ENCODE measurements at places on chromosomes 7 and 10. TPM values are rescaled to one million over a fixed set of nuclear protein-coding genes. Genes with fewer than 3 reads are reported as not detected.
A peak's percentile ranks its signal among the peaks of the same experiment; 100 is the strongest.

MAGI2 gene
- 51.3 TPM for total RNA-seq

GALNT11 gene
- total RNA-seq: 37.4 TPM

CFAP69 gene
- total RNA-seq: 36.1 TPM

MALRD1 gene
- total RNA-seq: 4.5 TPM

ZRANB1 gene
- total RNA-seq: 27.6 TPM

SORCS1 gene
- total RNA-seq: 80.5 TPM

ARHGAP21 gene
- total RNA-seq: 104 TPM

MTPN gene
- total RNA-seq: 114 TPM

NDUFB8 gene
- total RNA-seq: 123 TPM

DNA sequence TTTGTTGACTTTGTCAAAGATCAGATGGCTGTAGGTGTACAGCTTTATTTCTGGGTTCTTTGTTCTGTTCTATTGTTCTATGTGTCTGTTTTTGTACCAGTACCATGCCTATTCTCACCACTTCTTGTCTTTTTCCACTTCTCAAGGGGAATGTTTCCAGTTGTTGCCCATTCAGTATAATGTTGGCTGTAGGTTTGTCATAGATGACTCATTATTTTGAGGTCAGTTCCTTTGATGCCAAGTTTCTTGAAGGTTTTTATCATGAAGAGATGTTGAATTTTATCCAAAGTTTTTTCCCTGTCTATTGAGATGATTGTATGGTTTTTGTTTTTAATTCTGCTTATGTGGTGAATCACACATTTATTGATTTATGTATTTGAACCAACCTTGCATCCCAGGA lies 216.7 kb upstream of the RNF32 start:
- DNase-seq: no peak

GRCh38 chr7:42244828-42245227 lies 7.8 kb upstream of the GLI3 start:
- no peak for DNase-seq

- no peak for DNase-seq
These were observed 79.9 kb downstream of the PRKAG2 start for GRCh38 chr7:151796871-151797537.

- peak; percentile 73 for DNase-seq
These were observed 504 bp upstream of the BMPER start for GRCh38 chr7:33904681-33905388.

GRCh38 chr10:132240581-132240980 lies 53.8 kb downstream of the DPYSL4 start:
- DNase-seq: no peak

GRCh38 chr7:139640681-139641080 lies 117.2 kb downstream of the CLEC2L start:
- DNase-seq: no peak

- DNase-seq: peak; percentile 53
These were observed 3.2 kb downstream of the MRPL43 start for GRCh38 chr10:100983868-100984671.

DNA sequence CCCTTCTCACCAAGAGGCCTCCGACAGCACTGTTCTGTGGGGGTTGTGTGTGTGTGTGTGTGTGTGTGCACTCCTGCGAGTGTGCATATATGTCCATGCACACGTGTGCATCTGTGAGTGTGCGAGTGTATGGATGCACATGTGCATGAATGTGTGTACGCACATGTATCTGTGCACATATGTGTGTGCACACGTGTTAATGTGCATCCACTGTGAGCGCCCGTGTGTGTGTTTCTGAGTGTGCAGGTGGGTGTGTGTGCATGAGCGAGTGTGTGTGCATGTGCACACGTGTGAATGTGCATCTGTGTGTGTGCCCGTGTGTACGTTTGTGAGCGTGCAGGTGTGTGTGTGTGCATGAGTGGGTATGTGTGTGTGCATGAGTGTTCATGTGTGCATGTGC lies 48.5 kb upstream of the FOXL3 start:
- DNase-seq: no peak

DNA sequence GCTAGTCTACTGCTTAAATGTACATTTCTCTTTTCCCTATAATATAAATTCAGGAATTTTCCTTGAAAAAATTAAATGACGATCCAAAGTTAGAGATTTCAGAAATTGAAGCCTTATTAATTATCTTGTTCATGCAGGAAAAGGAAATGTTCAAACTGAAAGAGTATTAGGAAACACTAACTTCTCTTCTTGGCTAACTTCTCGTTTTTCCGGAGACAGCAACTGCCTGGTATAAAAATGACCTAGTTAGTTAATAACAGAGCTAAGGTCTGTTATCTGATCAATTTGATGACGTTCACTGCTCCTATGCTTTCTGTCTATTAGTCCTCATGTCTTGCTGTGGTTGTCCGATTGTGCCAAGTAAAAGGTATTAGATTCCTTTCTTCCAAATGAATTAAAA lies 212.5 kb downstream of the DGKB start:
- DNase-seq: no peak

DNA sequence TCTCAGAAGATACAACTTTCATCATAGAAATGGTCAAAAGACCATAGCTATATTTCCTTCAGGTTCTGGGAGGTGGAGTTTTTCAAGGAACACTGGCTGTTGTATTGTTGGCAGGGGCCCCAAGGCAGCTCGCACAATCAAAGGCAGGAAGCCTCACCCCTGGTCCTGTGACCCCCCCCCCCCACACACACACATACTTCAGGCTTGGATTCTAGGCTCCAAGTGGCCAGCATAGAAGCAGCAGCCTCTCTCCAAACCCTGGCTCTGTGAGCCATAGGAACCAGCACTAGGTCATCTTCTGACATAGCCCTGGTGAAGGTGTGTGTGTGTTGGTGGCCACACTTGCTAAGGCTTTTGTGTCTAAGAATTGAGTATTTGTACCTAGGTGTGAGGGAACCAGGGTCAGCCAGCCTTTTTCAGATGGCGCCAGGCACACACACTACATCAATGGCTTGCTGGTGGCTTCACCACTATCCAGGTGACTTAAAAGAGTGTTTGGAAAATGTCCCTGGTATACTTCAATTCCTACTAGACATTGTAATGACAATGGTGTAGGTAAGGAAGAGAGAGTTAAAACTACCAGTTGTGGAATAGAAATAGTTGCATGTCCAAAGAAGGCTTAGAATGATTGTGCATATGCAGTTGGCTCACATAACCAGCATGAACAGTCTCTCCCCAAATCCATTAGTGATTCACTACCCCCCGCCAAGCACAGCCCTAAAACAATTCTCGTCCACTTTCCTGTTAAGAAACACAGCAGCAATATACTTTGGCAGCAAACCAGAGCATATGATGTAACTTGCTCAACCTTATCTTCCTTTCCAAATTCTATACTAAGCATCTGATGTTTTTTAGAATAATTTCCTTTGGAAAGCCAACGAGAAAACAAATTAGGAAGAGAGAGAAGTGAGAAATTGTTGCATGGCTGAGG lies 91.3 kb downstream of the AVL9 start:
- DNase-seq: no peak

DNA sequence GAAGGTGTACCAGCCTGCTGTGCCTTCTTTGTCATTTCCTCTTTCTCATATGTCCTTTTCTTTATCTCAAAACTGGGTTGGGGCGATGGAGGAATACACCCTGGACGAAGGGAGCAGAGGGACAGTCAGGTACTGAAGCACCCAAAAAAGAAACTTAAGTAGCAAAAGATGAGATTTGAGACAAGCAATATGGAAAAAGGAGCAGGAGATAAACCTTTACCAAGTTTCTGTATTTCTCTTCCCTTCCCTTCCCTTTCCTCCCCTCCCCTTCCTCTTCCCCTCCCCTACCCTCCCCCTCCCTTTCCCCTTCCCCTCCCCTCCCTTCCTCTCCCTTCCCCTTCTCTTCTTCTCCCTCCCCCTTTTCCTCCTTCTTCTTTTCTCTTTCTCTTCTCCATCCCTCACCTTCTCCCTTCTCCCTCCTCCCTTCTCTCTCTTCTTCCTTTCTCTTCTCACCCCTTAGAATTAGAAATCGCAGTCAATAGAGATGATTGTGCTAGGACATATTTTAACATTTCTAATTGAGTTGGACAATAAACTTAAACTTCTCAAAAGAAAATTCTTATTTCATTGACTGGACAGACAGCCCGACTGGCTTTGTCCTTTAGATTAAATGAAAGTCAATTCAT lies 114.7 kb upstream of the PLXDC2 start:
- DNase-seq: no peak

DNA sequence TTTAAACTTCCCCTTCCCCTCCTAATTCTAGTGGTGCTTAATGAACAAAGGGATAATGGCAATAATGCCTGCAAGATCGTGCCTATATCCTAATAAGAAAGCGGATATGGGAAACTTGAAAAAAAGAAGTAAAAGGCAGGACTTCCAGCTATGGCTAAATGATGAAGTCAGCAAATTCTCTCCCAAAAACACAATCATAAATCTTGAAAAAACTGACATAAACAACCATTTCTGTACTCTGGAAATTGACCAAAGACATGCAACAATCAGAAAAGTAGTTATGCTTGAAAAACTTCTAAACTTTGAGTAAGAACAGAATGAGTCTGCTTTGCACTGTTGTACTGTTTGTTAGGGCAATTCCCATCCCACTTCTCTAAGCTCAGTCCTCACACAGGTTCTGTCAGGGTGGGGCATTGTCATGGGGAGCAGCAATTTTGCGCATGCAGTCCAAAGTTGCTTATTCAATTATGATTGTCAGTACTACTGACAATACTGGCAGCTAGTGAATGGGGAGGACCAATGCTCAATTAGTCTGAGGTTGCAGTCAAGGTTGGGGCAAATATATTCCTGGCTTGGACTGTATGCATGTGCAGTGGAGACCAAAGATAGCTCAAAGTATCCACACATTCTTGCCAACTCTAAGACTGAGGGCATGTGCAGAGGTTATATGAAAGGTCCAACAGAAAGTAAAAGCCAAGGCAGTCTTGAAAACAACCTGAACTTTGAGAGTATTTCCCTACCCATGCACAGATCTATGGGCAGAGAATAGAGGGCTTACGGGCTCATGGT lies 34.1 kb upstream of the ARHGAP22 start:
- DNase-seq: no peak

GRCh38 chr10:96279191-96279641 lies 7.8 kb upstream of the BLNK start:
- DNase-seq: no peak

DNA sequence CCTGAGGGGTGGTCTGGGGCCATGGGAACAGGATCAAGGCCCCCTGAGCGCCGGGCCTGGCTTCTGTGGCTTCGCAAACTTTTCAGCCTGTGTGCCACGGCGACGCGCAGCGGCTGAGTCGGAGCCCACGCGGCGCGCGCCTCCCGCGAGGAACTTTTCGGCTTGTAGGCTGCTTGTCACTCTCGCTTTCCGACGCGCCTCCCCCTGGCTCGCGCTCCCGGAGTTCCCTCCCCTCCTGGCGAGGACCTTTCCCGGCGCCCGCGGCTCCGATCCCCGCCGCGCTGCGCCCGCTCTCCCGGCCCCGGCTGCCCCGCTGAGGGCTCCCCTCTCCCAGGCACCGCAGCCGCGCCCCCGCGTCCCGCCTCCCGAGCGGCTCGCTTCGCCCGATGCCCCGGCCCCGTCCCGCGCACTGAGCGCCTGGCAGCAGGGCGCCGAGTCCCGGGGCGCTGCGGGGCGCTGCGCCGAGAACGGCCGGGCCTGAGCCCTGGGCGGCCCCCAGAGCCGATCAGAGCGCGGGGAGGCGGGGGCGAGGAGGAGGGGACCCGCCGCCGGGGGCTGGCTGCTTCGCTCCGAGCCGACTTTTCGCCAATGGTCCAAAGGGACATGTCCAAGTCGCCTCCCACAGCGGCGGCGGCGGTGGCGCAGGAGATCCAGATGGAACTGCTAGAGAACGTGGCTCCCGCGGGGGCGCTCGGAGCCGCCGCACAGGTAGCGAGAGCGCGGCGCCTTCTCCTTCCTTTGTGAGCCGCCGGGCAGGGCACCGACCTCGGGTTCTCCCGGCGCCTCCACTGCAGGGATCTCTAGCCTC lies at the start of gene CACNB2:
CACNB2 (plus strand) TSS at position 276 of the 808 bp plus-strand sequence.
- peak; percentile 68 for DNase-seq

DNA sequence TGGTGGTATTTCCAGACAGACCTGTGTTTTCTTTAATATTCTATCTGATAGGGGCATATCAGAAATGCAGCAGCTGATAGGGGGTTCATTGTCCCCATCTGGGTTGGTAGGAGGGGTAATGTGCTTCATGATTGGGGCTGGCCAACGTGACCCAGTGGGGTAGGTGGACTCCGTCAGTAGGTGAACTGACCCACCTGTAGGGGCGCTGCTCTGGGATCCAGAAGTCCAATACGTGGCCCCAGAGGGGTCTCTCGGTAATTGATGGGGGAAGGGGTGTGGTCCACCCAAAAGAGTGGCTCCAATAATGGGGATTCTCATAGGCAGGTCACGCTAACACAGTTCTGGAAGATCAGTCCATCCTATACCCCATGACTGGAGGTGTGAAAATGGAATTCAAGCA lies 112.0 kb downstream of the PRLHR start:
- DNase-seq: no peak

DNA sequence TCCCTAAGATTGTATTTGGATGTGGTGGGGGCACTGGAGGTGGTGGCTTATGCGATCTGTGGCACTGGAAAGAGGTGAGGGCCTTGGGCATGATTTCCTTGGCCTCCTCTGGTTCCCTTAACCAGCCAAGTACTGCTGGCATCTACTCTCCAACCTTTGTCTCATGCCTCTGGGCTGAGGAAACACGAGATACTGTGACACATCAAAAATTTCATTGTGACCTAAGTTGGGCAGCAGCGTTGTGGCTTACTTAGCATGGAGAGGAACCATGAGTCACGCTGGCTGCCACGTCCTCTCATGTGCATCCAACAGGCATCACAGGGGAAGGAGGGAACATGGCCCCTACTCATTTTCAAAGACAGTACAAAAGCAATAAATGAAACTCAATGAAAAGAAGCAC lies 29.7 kb upstream of the GSDME start:
- no peak for DNase-seq

DNA sequence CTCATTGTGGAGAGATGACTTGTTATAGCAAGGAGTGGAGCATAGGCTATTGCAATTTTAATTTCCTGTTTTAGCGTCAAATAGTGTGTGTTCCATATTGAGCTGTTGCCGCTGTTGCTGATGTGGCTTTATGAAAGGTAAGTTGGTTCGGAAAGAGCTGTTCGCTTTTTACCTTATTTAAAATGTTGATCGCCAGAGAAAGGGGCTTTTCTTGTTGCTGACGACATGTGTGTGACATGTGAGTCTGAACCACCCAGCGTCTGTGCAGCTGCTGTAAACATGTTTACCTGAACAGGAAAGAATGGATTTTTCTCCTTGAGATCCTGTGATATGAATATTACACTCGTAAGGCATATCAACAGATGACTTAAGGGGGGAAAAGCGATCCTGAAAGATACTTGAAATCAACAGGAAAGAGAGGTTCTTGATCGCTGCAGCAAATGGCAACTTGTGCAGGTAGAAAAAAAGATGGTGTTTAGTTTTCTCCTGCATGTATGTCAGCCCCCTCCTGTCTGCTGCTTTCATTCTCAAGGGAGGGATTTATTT lies 2.5 kb downstream of the ZEB1 start:
- no peak for DNase-seq

GRCh38 chr7:68458010-68458908 lies 1140.0 kb upstream of the AUTS2 start:
- DNase-seq: no peak

- DNase-seq: no peak
These were observed 88.8 kb upstream of the BET1 start for GRCh38 chr7:94092980-94093379.

Data from sciatic nerve (tissue), 2 donors.